ENCODE measurements at places on chromosomes 7 and 10. TPM values are rescaled to one million over a fixed set of nuclear protein-coding genes. Genes with fewer than 3 reads are reported as not detected.

- no peak for DNase-seq
These were observed 26.2 kb upstream of the SLF2 start for GRCh38 chr10:100886521-100886920.

GRCh38 chr10:71309919-71310318, 9.1 kb upstream of the SLC29A3 start:
- DNase-seq = no peak

- DNase-seq = no peak
These were observed 3.1 kb downstream of the CD36 start for GRCh38 chr7:80641548-80641947.

DNA sequence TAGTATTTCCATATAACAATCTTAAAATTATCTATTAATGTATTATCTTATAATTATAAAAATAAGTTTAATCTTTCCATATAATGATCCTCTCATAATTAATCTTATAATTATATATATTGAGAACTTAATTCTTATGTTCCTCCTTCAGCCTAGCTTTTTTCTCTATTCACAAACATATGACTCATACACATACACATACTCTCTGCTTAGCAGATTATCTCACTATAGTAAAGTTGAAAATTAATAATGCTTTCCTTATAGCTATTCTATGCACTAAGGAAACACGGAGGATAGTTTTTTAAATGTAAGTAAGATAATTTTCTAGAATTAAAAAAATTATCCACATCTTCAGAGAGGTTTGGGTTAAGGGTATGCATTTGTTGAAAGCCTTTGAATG, 47.7 kb upstream of the ITGB8 start:
- no peak for DNase-seq

DNA sequence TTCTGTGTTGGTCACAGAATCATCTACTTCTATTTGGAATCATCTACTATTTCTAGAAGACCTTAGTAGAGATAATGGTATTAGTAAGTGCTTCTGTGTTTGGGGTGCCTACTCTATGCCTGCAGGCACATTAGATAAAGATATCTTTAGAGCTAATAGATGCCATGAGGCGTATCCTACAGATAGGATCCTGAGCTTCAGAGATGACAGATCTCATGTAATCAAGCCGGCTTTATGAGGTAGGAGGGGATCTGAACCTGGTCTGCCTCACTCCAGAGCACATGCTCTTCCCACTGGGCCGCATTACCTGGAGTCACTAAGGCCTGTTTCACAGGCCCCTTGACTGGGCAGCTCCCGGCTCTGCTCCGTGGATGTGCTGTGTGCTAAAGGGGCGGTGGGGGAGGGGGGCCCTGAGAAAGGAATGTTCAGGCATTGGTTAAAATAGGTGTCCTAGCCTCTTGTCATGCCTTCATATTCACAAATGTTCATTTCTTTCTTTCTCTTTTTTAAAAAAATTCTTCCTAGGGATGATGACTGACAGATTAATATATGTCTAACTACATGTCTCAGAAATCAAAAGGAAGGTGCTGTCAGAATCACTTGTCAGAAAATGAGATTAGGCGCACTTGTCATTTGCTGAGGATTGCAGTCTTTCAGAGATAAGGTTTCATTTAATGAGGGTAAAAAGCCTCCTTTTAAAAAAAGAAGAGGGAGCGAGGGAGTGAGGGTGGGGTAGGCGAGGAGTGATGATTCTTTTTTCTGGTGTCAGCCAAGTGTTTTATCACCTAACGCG, 458.0 kb upstream of the GALNT17 start:
- DNase-seq = no peak

DNA sequence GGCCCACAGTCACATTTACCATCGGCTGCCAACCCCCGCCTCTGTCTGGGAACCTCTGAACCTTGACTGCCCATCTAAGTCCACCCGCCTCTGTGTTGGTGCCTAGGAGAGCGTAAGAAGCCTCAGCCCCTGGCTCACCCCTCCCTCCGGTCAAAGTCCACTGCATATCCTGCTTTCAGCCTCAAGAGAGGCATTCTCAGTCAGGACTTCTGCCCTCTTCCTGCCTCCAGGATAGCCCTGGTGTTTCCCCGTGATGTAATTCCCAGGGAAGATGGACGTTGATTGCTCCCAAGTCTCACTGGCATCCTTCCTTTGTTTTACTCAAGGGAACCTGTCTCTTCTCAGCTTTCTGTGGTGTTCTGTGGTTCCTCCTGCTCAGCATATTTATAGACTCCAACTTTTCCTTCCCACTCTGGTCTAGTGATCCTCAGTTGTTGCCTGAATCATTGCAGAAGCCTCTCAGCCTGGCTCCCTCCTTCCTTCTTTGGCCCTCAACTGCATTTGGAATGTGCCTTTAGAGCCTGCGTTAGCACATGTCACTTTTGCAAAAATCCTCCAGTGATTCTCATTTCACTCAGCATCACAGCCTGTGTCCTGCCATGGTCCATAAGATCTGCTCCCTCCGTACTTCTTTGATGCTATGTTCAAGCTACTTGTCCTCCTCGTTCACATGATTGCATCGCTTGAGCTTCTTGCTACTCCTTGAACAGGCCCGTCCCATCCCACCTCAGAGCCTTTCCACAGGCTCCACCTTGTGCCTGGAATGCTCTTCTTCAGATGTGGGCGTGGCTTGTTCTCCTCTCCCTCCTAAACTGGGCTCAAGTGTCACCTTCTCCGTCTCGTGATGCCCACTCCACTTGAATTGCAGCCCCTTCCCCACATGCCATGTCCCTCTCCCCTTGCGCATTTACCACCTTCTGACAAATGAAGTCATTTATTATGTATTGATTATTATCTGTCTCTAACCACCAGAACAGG, 124.2 kb downstream of the PLPP4 start:
- no peak for DNase-seq

GRCh38 chr7:18540396-18540795, 44.8 kb downstream of the HDAC9 start:
- no peak for DNase-seq

- no peak for DNase-seq
These were observed 128.9 kb downstream of the MTPAP start for GRCh38 chr10:30219971-30220751.

DNA sequence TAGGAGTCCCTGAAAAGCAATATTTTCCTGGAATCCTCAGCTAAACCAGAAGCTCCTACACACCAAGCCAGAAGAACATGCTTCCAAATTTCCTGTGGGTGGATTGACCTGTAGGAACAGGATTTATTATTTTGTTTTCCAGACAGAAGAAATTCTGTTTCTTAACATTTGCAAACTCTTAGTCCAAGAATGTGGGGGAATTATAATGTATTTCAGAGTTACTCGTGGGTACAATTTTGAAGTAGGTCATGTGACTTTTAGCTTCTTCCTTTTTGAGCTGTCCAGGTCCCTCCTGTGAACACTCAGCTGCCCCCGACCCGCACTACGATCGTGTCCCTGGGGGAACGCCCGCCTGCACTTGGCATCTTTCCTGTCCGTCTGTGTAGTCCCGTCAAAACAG, 27.7 kb upstream of the VIPR2 start:
- DNase-seq = no peak

- DNase-seq = peak; percentile 78
These were observed 16.1 kb upstream of the LAMB4 start for GRCh38 chr7:108146070-108146842.

GRCh38 chr10:26858707-26859034, 2.1 kb downstream of the ABI1 start:
- no peak for DNase-seq

DNA sequence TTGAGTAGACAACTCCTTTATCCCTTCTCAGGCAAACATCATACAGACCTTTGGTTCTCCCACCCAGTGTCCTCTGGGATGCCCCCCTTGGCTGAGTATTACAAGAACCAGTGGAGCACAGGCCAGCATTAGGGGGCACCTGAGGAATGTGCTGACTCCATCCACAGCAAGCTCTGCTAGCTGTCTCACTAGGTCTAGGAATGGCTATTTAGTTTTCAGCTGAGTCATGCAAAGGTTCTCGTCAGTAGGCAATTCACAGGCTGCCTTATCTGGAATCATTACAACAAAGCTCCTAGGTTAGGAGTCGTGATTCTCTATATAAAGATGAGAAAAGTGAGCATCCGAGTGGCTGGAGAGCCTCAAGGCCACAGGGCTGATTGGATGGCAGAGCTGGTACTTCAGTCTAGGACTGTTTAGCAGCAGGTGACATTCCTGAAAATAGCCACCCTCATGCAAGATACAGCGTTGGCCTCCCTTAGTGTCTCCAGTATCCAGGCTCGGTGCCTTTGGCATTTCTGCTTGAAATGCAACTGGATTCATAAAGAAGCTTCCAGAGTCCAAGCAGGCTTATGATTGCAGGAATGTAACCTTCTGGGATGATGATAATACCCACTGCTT, 75.8 kb downstream of the CDCA7L start:
- DNase-seq = no peak

DNA sequence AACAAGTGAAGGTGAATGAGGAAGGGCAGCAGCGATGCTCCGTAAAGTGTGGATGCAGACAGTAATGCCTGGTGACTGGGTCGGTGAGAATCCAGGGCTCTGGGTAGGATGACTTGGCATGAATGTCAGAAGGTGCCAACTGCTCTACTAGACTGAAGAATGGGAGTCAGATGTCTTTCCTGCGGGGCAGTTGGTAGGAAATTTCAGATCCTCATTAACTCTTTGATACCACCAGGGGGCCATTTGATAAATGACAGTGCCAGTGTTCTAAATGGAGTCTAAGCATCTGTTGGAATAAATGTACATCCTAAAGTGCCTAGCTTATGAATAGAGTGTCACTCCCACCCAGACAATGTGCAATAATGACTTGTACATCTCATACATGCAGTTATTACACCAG, 462.0 kb downstream of the GRM8 start:
- DNase-seq = no peak

GRCh38 chr10:106992055-106992454, 172.5 kb downstream of the SORCS1 start:
- DNase-seq = no peak

- DNase-seq = peak; percentile 92
These were observed at the start of gene AKAP9 for GRCh38 chr7:91940572-91941341. Gene AKAP9 (plus strand): TSS chr7:91940862. CDS start chr7:91941100, 238 bp downstream.

DNA sequence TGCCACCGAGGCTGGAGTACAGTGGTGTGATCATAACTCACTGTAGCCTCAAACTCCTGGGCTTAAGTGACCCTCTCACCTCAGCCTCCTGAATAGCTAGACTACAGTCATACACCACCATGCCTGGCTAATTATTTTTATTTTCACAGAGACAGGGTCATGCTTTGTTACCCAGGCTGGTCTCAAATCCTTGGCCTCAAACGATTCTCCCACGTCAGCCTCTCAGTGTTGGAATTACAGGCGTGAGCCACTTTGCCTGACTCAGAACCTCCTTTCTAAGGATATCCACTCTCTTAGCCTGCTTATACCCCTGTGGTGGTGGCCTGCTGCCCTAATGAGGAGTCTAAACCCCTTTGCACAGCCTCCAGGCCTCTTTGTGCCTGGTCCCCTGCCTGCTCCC, 4.2 kb upstream of the IGFBP1 start:
- DNase-seq = no peak

DNA sequence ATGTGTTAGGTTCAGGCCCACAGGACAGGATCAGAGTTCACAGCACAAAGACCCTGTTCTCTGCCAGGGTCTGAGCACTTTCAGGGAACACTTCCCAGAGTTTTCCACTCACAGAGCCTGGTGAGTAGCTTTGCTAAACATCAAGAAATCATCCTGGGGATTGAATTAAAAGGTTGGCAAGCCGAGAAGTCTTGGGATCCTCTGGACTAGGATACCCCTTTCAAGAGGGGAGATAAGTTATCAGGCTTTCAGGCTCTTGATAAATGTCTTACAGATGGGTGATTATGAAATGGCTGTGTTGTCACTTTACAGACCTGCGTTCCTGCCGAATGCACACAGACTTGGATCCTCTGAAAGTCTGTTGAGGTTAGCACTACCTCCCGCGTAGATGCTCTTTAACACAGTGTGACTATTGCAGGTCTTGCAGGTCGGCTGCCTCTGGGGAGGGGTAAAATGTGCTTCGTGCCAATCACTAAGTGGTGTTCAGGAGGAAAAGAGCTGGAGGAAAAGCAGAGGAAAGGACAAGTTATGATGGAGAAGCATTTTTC, 473.5 kb upstream of the AKR1E2 start:
- peak; percentile 81 for DNase-seq

- no peak for DNase-seq
These were observed 302.1 kb downstream of the ADK start for GRCh38 chr10:74453169-74453568.

DNA sequence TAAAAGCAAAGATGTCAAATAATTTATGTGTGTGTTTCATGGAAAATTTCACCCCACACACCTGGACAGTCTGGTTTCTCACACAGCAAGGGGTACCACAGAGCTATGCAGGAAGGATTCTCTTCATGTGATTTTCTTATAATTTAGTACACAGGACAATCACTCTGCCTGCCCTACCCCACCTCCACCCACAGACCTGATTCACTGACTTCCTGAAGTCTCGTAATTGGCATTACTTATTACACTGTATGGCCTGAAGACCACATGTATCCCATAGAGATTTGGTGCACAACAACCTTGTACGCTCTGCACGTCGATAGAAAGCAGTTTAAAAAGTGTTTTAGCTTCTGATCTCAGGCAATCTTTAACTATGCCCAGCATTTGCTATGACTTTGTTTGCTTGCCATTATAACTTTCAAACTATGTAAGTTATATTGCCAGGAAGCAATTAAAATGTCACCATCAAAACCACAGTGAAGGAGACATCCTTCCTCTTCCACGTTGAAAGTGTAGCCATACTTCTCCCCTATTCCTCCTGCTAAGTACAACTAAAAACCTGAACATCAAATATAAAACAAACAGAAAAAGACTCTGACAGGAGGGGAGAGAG, 279.4 kb upstream of the IMMP2L start:
- no peak for DNase-seq

DNA sequence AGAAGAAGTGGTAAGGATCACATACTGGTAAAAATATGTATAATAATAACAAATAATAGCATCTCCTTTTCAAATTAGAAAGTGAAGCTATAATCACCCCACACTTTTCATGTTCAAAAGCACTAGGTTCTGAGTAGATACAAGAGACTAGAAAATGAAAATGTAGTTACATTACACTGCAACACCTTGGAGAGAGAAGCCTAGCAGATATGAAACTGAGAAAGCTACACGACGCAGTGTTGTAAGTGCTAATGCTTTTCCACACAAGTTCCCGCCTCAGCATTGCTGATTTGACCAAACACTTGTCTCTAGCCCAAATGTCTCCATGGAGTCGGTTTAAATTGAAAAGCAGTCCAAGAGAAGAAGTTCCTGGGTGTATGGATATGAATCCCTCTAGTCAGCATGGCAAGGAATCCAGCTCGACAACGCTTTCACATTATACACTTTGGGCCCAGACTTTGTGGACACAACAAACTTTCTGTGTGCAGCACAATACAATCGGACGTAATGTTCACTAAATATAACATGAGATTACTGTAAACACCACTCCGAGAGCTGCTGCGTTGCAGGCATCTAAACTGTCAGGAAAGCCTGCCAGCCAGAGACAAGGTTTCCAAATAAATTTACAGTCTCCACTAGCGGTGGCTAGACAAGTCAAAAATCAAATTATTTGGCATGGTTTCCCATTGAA, 1.7 kb downstream of the PDE1C start:
- no peak for DNase-seq

Gene SPDYE16
- 2.5 TPM for total RNA-seq

Gene TBXAS1
- total RNA-seq = 19.3 TPM

Gene ARHGAP22
- total RNA-seq = 3.6 TPM

Gene STX1A
- total RNA-seq = 17.1 TPM

Gene TMEM130
- 3.0 TPM for total RNA-seq

Gene TMEM184A
- total RNA-seq = 0.28 TPM

Gene CPXM2
- 153 TPM for total RNA-seq
